ENCODE measurements at places on chromosomes 7 and 10. TPM values are rescaled to one million over a fixed set of nuclear protein-coding genes. Genes with fewer than 3 reads are reported as not detected.
A peak's percentile ranks its signal among the peaks of the same experiment; 100 is the strongest.

Gene TEX36
- total RNA-seq: not detected

- DNase-seq: no peak
These were observed 1183.9 kb upstream of the C7orf33 start for GRCh38 chr7:147406521-147407135.

DNA sequence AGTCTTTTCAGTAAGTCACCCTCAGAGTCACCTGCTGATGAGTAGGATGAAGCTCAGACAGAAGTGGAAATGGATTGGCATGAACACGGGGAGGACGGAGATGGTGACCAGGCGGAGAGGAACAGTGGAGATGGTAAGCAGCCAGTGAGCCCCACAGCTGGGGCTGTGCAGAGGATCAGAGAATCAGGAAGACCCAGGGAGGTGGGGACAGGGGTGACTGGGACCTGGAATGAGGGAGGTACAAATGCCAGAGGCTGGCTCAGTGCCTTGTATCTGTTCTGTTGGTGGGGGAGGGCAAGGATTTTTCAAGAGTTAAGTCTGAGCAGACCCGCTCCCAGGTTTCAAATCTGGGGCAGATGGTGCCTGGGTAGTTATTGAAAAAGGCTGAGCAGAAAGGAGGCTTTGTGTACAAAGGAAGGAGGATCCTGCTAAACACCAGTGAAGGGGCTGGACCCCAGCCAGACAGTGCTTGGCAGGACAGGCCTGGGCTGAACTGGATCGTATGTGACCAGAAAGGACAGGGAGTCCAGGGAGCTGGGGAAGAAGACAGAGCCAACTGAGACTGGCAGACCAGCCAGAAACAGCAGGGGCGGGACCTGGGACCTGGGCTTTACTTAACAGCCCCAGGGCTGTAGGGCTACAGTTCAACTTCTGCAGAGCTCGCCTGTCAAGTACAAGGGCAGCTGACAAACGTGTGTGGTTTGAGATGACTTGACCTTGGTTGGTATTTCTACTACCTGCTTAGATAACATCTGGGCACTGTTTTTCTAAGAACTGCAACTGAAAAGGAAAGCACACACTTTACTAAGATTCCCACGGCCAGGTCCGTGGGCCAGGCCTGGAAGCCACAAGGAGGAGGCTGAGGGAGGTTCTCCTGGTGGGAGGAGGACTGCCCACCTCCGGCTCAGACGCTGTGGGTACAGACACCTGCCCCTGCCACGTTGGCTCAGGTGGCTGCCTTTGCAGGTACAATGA is 13.2 kb upstream of the FRMPD2 start:
- DNase-seq: peak; percentile 93

Gene NME8
- total RNA-seq: not detected

Gene MBL2
- not detected for total RNA-seq

DNA sequence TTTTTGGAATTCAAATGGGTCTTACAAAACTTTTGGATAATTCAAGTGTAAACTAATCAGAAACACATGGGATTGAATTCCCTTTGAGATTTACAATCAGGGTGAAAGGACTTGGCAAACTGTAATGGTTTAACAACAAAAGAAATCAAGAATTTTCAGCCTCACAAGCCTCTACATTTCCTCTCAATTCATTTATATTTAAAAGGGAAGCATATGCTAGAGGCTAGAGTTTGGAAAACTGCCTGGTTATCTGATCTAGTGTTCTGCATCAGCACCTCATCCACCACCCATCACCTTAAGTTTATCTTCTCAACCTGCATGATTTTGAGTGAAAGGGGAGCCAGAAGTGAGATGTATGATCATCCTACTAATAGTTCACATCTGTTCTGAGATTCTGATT is 120.7 kb downstream of the TES start:
- no peak for DNase-seq

Gene PLEKHS1
- 23.6 TPM for total RNA-seq

DNA sequence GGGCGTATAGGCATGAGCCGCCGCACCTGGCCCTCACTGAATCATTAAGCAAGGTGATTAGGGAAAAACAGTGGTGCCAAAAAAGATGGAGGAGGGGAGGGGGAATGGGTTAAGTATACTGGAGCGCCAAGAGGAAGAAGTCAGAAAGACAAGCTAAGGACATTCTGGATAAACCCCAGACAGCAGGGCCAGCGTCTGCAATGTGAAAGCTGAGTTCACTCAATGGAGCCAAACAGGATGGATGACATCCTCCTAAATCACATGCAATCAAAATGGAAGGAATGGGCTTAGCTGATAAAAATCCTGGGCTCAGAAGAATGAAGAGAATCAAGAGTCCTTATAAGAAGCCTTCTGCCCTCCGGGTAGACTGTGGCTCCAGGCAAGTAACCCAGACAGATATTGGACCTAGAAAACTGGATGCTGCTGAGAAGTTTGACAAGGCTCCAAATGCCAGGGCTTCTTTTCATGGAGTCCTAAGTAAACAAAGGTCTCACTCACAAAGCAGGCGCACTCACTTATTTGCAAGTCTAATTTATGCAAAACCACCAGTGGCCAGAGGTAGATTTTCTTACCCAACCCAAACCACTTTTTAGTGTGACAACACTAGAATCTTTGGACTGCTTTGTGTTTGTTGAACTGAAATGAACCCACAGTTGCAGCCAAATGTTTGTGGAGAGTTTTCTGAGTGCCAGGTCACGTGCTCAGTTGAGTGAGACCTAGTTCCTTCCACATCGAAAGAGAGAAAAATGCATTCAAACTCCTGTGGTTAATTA is 519.1 kb upstream of the AUTS2 start:
- no peak for DNase-seq

DNA sequence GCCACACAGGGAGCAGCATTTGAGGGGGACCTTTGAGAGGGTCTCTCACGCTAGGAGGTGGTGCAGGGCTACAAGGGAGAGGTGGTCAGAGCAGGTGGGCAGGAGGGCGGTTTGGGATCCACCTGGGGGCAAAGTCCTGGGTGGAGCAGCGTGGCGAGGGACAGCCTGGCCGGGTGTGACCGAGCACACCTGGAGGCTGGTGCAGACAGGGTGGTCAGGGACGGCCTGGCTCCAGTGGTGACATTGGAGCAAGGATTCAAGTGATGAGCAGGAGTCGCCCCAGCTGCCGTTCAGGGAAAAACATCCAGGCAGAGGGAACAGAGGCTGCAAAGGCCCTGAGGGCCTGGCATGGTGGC is 36.0 kb downstream of the CLIP2 start:
- DNase-seq: no peak

Gene GNAT3
- total RNA-seq: not detected

DNA sequence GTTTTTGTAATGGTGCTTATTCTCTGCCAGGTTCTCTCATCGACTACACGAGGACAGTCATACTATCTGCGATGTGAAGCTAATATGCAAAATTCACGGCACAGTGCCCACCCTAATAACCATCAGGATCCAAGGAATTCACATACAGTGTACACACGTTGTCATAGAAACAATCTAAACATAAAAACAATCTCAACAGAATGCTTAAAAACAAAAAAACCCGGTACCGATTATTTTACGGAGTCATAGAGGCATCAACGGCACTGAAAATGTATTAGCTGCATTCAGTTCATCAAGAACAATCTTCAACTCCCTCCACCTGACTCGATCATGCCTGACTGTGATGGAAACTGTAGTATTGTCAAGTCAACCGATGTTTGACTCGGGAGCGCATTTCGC is 628 bp downstream of the MRPS33 start:
- no peak for DNase-seq

DNA sequence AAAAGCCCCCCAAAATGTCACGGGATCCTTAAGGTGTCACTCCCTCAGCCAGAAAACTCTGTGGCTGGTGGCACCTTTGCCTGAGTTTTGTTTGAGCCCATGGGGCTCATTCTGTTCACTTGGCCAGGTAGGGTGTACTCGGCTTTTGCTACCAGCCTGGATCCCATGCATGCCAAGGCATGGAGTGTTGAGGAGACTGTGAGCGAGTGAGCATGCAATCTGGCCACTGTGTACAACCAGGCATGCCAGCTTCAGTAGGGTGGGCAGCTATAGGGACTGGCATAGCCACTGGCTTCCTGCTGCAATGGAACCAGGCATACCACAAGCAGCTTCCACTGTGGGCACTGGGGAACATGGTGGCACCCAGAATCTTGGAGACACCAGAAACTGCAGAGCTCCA is 436.0 kb upstream of the GRM3 start:
- DNase-seq: no peak

DNA sequence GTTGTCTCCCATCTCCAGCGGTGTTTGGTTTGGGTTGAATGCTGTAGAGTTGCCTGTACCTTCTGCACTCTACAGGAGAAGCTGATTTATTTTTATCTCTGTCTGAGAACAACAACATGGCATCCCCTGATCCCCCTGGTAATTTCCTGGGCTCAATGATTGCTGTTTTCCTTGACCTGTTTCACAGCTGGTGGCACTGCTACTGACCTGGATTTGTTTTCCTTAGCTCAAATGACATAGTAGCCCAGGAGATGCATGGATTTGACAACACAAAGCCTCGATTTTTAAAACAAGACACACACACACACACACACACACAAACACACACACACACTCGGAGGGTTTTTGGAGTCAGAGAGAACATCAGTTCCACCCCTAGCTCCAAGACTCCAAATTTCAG is 301.6 kb downstream of the NRG3 start:
- no peak for DNase-seq

DNA sequence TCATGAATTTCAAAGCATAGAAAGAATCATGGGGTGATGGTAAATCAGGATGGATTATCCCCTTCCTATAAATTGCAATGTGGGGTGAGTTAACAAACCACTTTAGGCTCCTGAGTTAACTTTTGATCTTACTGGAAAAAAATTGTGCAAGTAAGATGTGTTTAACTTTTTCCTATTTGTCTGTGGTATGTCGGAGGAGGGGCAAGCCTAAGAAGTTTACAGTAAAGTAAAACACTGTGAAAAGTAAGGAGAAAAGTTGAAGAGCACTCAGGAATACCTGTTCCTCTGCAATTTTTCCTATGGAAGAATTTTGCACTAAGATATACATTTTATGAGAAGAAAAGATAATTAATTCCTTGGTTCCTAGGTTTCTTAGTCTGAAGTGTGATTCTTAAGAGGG is 44.4 kb downstream of the IFIT5 start:
- DNase-seq: no peak

DNA sequence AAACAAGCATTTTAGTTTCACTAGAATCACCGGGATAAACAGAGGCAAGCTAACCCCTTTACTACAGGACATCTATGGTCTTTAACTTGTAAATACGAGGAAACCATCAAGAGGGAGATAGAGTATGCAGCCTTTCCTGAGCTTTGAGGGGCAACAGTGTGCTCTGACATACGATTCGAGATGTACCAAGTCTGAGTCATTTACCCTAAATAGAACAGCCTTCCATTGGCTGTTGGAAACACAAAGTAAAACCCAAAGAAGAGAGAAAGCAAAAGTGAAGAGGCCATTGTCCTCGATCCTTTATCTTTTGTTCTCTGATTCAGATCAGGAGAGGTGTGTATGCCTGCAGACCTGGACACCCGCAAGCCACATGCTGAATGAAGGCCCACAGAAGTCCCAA is 289.5 kb downstream of the KCNMA1 start:
- no peak for DNase-seq

Gene KAZALD1
- 4.5 TPM for total RNA-seq

Gene LIPK
- total RNA-seq: not detected
